Activated CD4-positive, CD25-positive, alpha-beta regulatory T cell (primary cell): ENCODE measurements at places on chromosomes 4 and X.

DNA sequence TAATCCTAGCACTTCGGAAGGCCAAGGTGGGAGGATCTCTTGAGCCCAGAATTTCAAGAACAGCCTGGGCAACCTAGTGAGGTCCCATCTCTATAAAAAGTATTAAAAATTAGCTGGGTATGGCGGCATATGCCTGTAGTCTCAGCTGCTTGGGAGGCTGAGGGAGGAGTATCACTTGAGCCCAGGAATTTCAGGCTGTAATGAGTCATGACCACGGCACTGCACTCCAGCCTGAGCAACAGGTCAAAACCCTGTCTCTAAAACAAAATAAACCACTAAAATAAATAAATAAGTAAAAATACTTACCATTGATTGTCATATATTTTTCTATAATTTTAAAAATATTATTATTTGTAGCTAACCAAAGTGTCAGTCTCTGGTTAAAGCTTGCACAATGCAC, 315.6 kb upstream of the SMIM31 start:
- DNase-seq, result no peak

- no peak for DNase-seq
These were observed 8.1 kb downstream of the DHRSX start for GRCh38 chrX:2492531-2493218.

GRCh38 chrX:121028419-121028818, 19.0 kb upstream of the GLUD2 start:
- no peak for DNase-seq

DNA sequence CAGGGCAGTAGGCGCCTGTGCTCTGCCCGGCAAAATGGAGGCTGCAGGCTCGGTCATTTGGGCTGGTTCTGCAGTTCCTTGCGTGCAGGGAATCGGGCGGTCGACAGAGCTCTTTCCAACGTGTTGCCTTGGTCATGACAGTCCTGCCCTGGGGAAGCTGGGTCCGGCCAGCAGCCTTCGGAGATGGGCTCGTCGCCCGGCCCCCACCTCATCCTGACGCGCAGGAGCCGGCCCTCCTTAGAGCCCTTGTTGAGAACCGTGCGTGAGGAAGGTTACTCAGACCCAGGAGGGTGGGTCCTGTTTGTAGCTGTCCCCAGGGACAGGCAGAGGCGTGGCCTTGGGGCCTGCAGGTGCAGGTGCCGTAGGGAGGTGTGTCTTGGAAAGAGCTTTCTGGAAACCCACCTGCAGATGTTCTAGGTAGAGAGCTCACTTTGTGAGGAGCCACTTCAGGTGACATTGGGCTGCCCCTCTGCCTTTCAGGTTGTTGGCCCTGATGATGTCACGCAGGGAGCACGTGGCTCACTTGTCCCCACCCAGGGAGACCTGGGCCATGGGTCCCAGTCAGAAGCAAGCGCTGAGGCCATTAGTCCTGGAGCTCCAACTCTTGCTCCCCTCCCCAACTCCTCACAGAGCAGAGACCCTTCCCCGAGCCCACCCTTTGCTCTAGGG, 15.2 kb upstream of the HGFAC start:
- no peak for DNase-seq

- no peak for DNase-seq
These were observed 10.0 kb upstream of the ELF4 start for GRCh38 chrX:130120321-130120731.

DNA sequence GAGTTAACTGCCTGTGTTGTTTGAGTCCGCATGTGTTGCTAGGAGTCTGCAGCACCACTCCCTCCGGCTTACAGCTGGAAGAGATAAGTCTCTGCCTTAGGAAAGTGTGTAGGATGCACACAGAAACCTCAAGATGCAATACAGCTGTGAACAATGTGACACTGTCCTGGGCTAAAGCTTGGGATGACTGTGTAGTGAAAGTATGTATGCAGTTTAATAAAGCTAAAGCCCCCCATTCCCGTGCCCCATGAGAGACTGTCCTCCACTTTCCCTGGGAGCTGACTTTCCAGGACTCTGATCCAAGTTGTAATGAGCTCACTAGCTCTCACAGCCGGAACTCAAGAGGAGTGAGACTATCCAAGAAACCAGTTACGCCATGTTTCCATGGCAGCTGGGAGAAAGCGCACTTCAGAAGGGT, 156.6 kb upstream of the FTHL17 start:
- DNase-seq, result no peak

GRCh38 chr4:187666697-187667494, 328.7 kb upstream of the ZFP42 start:
- DNase-seq, result no peak

DNA sequence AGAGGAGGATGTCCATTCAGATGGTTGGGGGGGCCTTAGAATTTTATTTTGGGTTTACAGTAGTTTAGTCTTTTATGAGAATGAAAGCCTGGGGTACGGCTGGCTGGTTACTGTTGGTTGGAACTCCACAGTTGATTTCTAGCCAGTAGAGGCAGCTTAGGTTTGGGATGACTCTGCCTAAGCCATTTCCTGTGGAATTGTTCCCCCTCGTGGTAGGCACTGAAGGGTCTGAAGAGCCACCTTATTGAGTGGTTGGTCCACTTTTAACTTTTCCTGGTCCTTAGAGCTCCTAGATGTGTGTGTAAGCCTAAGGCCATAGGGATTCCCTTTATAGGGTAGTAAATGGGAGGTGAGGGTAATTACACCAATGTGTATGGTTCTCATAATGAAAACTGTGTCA, 19.7 kb downstream of the SPIN3 start:
- no peak for DNase-seq

GRCh38 chr4:555566-556275, 20.4 kb downstream of the TMEM271 start:
- no peak for DNase-seq

GRCh38 chr4:125115941-125116340, 198.8 kb upstream of the FAT4 start:
- DNase-seq, result no peak

DNA sequence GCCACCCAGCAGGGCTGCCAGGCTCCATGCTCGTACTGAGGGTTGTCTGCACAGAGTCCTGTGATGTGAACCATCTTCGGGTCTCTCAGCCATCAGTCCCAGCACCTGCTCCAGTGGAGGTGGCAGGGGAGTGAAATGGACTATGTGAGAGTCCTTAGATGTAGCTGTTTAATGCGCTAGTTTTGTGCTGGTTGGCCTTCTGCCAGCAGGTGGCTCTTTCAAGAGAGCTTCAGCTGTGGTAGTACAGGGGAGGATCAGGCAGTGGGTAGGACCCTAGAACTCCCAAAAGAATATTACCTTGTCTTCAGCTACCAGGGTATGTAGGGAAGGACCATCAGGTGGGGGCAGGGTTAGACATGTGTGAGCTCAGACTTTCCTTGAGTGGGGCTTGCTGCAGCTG, 1066.0 kb downstream of the GLUD2 start:
- DNase-seq, result no peak

DNA sequence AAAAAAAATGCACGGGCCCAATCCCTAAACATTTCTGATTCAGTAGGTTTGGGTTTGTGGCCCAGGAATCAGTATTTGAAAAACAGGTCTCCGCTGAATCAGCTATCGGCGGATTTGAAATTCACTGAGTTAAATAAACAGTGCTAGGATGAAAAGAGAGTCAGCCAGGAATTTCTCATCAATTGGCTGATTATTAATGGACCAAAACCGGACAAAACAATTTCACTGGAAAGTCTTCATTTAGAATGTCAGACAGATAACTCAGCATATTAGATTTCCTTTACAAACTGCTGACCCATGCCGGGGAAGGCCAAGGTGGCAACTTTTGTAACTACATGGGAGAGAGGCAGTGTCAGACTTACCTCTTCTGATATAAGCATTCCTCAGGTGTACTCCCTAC, 99.4 kb upstream of the LSM6 start:
- DNase-seq, result no peak

GRCh38 chr4:14848229-14848628, 154.1 kb upstream of the CPEB2 start:
- DNase-seq, result no peak

- no peak for DNase-seq
These were observed 502.6 kb upstream of the TECRL start for GRCh38 chr4:64911846-64912245.

DNA sequence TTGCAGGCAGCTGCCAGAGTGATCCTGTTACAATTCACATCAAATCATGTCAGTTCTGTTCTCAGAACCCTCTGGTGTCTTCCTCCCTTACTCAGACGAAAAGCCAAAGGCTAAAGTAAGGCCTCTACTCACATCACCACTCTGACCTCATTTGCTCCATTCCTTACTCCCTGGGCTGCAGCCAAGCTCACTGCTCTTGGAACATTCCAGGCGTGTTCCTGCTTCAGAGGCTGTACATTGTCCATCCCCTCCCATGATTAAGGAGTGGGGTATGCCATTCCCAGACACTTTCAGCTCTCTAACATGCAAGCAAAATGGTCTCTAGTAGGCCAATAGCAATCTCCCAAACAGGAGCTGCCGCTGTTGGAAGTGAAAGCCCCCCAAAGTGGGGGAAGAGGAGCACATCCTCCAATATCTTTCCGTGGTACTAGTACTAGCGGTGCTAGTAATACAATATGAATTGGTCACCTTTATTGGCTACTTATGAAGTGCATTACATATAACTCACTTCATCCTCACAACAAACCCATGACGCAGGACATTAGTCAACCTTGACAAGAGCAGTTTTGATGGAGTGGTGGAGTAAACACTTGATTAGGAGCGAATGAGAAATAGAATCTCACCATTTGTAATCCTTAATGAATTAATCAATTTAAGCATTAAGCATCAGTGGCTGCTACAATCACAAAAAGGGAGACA, 15.0 kb downstream of the GAB3 start:
- no peak for DNase-seq

DNA sequence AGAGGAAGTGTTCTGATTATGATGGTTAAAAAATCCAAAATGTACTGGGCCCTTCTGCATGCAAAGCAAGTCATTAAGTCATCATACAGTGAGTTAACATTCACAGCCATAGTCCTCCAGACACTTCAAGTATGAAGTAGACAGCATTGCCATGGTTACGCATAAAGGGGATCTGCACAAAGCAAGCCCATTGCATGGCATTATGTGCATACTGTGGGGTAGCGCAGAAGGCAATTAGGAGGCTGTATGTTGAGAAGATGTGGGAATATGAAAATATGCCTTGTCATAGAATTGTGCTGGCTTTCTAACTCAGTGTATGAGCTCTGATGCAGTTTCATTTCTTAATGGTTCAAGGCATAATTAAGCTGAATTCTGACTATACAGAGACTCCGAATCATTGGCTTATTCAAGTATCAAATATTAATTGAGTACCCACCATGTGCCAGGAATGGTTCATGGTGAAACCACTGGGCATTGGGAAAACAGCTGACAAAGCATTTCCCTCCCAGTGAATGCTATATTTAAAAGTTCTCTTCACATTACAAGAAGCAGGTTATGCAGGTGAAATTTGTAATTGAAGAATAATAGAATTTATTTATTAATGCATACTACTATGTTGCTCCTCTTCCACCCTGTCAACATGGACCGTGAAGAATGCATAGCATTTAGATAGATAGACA, 588.9 kb downstream of the ZNF674 start:
- no peak for DNase-seq

GRCh38 chr4:123936621-123937043, 540.0 kb downstream of the SPRY1 start:
- DNase-seq, result no peak

DNA sequence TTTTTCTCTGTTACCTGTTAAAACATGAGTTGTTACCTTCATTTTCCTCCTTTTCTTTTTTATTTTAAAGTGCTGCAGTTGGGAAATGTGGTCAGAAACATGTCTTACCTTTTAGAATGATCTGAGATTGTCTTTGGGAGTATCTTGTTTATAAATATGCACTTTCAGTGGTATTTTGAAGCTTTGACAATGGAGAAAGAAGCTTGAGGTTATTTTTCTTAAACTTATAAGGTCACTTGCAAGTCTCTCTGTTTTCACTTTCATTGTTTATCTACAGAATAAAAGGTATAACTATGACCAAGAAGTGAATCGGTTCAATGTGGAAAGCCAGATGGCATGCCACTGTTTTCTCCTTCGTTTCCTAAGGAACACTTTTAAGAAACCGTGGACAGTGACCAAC, 167.5 kb upstream of the SLC7A11 start:
- no peak for DNase-seq

GRCh38 chr4:128440923-128441322, 153.3 kb upstream of the PGRMC2 start:
- DNase-seq, result no peak

- DNase-seq, result no peak
These were observed 116.7 kb upstream of the CXCL13 start for GRCh38 chr4:77488882-77489281.

GRCh38 chr4:154344686-154345085, 146.9 kb downstream of the DCHS2 start:
- DNase-seq, result no peak

DNA sequence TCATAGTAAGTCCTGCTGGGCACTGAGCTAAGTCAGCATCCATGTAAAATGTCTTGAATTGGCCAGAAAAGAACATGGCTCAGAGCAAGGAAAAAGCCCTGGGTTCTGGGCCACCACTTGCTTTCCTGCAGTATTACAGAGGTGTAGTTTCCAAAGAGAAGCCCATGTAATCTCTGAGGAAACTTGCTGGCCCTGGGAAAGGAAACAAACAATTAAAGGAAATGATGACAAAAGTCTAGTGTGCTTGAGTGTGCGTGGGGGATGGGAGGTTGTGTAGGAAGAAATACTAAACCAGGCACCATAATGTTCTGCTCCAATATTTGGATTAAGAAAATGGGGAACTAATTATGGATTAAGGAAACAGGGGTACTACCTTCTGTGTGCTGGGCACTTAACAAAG, 39.5 kb upstream of the SMIM10L2A start:
- no peak for DNase-seq

DNA sequence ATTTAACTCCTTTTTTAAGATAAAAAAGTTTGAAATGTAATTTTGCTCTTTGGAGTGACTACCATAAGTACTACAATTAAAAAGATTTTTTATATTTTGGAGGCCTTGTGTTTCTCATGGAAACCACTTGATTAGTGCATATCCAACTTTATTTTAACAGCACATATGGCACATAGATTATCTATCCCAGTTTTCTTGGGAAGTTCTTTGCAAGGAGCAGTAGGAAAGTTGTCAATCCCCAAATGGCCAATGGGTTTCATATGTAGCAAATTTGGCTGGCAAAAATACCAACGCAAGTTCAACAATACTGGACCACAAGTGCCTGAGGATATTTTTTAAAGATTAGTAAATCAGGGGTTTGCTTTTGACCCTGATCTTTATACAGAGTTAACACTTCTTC, 15.4 kb upstream of the ANTXR2 start:
- no peak for DNase-seq

DNA sequence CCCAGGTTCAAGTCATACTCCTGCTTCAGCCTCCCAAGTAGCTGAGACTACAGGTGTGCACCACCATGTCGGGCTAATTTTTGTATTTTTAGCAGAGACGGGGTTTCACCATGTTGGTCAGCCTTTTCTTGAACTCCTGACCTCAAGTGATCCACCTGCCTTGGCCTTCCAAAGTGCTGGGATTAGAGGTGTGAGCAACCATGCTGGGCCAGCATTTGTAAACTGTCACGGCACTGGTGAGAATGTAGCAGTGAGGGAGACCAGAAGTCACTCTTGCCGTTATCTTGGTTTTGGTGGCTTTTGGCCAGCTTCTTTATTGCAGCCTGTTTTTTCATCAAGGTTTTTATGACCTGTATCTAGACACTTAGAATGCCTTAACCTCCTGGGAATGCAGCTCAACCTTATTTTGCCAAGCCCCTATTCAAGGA, 22.4 kb downstream of the PCDH18 start:
- DNase-seq, result no peak

- DNase-seq, result no peak
These were observed 571 bp downstream of the TLR6 start for GRCh38 chr4:38856046-38856445.
